ENCODE measurements at places on chromosomes 1 and 21. TPM values are rescaled to one million over a fixed set of nuclear protein-coding genes. Genes with fewer than 3 reads are reported as not detected.

GRCh38 chr21:38181096-38181495 is 75.7 kb upstream of the KCNJ15 start:
- no peaks in the 10 kb centered on the region for H3K36me3 ChIP-seq
- H3K4me1 ChIP-seq: no peaks in the 10 kb centered on the region
- no peak overlapping the region for H3K4me3 ChIP-seq
- no peak for DNase-seq

The FMO4 gene
- 1.7 TPM for total RNA-seq

The CATSPERE gene
- 0.68 TPM for total RNA-seq

DNA sequence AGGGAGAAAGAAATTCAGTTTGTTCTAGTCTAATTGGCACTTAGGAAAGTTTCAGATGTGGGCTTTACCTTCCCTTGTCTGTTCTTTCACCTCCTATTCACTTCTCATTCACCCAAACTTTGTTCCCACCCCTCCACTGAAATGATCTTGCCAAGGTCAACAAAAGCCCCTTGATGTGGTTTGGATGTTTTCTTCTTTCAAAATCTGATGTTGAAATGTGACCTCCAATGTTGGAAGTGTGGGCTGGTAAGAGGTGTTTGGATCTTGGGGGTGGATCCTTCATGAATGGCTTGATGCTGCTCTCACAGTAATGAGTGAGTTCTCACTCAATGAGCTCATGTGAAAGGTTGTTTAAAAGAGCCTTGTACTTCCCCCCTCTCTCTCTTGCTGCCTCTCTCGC is 379.3 kb downstream of the HHIPL2 start:
- no peak overlapping the region for H3K27ac ChIP-seq
- H3K4me3 ChIP-seq: no peak overlapping the region
- H3K36me3 ChIP-seq: no peaks in the 10 kb centered on the region
- no peaks in the 10 kb centered on the region for H3K4me1 ChIP-seq

DNA sequence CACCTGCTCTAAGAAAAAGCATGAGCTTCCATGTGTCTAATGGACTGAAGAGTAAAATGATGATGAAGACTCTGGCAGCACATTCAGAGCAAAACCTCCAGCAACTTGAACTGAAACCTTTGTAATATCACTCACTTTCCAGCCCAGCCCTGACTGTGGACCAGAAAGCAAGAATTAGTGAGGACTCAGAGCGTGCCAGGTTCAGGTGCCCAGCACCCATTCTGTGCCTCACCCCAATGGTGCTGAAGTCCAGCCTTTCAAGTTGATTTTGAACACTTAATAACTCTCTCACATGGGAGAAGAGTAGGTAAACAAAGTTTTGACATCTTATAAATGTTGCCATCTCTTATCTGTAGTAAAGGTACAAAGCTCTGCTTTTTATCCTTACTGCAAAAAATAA is 350.0 kb downstream of the KCNH1 start:
- H3K27me3 ChIP-seq: no peaks in the 10 kb centered on the region
- H3K4me1 ChIP-seq: no peaks in the 10 kb centered on the region
- H3K36me3 ChIP-seq: no peaks in the 10 kb centered on the region
- H3K4me3 ChIP-seq: no peak overlapping the region
- no peak for DNase-seq

- H3K36me3 ChIP-seq: no peaks in the 10 kb centered on the region
- no peak for DNase-seq
- H3K4me3 ChIP-seq: no peak overlapping the region
- H3K27ac ChIP-seq: no peak overlapping the region
- peaks cover 6% of the 10 kb centered on the region for H3K4me1 ChIP-seq
- H3K27me3 ChIP-seq: peaks cover 6% of the 10 kb centered on the region
Observed at GRCh38 chr1:71086331-71086730, 5.5 kb upstream of the ZRANB2 start.

The SMCP gene
- not detected for total RNA-seq

The FALEC gene
- not detected for total RNA-seq
